ENCODE measurements at places on chromosomes 1 and 21.

GRCh38 chr21:18368205-18368604, 35.4 kb downstream of the TMPRSS15 start:
- no peak for DNase-seq

- DNase-seq = no peak
These were observed at the start of gene RBP7 for GRCh38 chr1:9996624-9997582. Gene RBP7 (plus strand): TSS chr1:9997228. CDS start chr1:9997259, 31 bp downstream.

DNA sequence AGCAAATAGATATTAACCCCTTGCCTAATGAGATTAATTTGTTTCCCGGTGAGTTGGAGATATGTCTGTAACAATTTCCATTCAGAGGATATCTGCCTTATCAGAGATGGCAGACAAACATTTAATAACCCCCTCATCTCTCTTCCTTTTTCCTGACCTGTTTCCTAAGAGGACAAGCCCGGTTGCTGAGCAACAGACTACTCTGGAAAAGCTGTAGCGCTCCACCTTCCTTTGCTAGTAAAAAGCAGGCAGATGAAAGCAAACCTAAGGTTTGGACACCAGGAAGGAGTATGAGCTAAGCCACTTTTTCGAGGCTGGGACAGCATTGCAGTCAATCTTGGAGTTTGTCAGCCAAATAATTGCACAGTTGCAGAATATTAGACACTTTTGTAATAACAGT, 82.4 kb downstream of the RGS21 start:
- no peak for DNase-seq

DNA sequence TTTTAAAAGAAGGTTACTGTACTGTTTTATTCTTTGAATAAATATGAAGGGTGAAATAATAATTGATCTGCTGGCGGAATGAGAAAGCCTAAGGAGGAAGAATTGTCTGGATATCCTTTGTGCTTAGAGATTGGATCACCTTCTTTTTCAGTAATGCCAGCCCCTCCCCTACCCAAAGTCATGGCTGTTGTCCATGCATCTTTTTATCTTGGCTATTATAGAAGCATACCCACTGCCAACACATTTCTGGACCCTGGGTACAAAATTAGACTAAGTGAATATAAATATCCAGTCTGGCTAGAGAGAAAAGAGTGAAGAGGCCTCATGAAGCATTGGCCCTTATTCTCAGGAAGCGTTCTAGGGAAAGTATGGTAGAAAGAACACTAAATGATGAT, 28.1 kb downstream of the AK4 start:
- DNase-seq = no peak

GRCh38 chr1:3790952-3791351, 5.3 kb downstream of the LRRC47 start:
- no peak for DNase-seq

- no peak for DNase-seq
These were observed 8.8 kb downstream of the TSEN15 start for GRCh38 chr1:184060316-184060715.

DNA sequence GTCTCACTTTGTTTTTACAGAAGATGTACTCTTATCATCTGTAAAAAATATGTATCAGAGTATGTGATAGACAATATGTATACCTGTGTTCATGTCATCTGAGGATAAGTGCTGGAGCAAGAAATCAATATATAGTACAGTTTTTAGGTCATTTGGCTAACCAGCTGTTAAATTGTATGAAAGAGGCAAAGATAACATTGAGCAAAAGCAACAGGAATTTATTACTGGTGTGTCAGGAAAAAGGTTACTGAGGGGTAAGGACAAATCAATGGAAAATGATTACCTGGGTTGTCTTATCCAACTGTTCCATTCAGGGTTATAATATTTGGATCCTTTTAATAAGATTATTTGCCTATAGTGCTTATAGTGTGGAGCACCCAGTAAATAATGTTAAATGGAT, 4.9 kb downstream of the HIPK1 start:
- no peak for DNase-seq

- no peak for DNase-seq
These were observed 15.0 kb upstream of the BARHL2 start for GRCh38 chr1:90732136-90732535.

- no peak for DNase-seq
These were observed 313.4 kb upstream of the FMN2 start for GRCh38 chr1:239778208-239778813.

GRCh38 chr1:156476501-156477298, 23.9 kb downstream of the MEF2D start:
- no peak for DNase-seq

DNA sequence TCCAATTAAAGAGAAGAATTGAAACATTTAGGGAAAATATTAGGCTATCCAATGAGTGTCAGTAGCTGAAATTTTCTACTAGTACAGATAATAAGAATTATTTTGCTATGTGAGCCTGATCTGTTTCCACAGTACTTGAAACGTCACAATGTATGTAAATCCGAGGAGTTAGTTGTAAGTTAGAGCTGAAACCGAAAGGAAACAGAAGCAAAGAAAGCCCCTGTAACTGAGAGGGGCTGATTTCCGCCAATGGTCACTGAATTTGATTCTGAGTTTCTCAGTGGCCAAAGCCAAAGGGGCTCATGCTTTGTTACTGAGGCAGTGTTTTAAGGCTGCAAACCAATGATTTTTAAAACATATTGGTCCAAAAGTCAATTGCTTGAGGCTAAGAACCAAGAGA, 168.3 kb upstream of the DUSP10 start:
- peak; percentile 77 for DNase-seq

DNA sequence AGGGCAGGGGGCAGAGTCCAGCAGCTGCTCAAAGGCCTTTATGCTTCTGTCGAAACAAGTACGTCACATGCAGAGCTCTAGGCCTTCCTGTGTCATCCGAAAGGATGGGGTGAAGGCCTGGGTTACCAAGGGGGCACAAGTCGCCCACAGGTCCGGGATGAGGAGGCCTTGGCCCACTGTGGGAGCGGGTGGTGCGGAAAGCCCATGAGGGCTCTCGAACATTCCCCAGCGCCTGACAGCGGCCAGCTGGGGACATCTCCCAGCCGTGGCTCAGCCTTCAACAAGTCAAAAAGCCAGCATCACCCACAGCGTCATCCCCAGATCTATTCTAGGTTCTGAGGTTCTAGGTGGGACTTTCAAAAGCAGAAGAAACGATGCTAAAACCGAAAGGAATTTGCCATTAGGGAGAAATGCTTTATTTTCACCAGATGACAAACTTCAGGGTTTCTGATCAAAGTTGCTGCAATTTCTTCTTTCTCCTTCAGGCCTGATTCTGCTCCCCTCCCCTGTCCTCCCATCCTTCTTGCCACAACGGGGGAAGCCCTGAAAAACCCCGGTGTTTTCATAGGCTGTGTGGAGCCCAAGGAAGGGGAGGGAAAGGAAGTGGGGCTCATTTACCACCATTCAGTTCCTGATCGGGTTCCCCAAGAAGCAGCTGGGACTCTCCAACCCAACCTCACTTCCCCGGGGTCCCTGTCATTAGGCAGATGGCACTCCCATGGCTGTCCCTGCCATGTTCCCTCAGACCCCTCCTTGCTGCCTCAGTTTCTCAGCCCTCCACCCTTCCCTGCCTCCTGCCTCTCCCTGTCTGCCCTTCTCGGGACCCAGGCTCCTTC, 17.6 kb downstream of the GPR137B start:
- DNase-seq = no peak

GRCh38 chr1:112172294-112172882, 182.9 kb upstream of the KCND3 start:
- peak; percentile 8 for DNase-seq

- DNase-seq = no peak
These were observed 505 bp upstream of the GNPAT start for GRCh38 chr1:231240531-231240882.

GRCh38 chr1:77977989-77978292, 931 bp downstream of the FUBP1 start:
- no peak for DNase-seq

GRCh38 chr1:243397613-243398321, 141.9 kb downstream of the SDCCAG8 start:
- DNase-seq = no peak

GRCh38 chr1:201769966-201770365, 59.0 kb upstream of the IPO9 start:
- DNase-seq = no peak

DNA sequence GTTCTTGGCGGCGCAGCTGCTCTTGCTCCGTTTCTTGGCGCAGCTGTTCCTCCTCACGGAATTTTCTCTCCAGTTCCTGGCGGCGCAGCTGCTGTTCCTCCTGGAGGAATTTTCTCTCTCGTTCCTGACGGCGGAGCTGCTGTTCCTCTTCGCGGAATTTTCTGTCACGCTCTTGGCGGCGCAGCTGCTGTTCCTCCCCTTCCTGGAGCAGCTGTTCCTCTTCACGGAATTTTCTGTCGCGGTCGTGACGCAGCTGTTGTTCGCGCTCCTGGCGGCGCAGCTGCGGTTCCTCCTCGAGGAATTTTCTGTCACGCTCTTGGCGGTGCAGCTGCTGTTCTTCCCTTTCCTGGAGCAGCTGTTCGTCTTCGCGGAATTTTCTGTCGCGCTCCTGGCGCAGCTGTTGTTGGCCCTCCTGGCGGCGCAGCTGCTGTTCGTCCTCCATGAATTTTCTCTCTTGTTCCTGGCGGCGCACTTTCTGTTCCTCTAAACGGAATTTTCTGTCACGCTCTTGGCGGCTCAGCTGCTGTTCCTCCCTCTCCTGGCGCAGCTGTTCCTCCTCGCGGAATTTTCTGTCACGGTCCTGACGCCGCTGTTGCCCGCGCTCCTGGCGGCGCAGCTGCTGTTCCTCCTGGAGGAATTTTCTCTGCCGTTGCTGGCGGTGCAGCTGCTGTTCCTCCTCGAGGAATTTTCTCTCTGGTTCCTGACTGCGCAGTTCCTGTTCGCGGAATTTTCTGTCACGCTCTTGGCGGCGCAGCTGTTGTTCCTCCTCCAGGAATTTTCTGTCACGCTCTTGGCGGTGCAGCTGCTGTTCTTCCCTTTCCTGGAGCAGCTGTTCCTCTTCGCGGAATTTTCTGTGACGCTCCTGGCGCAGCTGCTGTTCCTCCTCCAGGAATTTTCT, 7.0 kb downstream of the TCHH start:
- no peak for DNase-seq

DNA sequence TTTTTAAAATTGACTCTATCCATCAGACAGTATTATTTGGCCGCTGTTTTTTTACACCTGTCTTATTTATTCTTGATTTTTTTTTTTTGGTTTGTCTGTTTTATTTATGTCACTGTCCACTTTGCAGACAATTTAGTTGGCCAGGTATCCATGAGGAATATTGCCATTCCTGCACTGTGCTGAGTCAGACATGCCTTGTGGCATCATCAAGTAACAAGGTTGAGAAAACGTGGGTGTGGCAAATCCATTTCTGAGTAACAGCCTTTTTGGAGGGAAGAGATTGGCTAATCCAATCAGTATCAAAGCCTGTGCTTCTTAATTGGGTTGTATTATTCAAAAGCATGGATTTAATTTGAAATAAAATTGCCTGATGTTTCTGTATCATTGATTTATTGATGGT, 463.1 kb downstream of the USP25 start:
- no peak for DNase-seq

- no peak for DNase-seq
These were observed 140.8 kb upstream of the NBPF11 start for GRCh38 chr1:148292915-148293314.

DNA sequence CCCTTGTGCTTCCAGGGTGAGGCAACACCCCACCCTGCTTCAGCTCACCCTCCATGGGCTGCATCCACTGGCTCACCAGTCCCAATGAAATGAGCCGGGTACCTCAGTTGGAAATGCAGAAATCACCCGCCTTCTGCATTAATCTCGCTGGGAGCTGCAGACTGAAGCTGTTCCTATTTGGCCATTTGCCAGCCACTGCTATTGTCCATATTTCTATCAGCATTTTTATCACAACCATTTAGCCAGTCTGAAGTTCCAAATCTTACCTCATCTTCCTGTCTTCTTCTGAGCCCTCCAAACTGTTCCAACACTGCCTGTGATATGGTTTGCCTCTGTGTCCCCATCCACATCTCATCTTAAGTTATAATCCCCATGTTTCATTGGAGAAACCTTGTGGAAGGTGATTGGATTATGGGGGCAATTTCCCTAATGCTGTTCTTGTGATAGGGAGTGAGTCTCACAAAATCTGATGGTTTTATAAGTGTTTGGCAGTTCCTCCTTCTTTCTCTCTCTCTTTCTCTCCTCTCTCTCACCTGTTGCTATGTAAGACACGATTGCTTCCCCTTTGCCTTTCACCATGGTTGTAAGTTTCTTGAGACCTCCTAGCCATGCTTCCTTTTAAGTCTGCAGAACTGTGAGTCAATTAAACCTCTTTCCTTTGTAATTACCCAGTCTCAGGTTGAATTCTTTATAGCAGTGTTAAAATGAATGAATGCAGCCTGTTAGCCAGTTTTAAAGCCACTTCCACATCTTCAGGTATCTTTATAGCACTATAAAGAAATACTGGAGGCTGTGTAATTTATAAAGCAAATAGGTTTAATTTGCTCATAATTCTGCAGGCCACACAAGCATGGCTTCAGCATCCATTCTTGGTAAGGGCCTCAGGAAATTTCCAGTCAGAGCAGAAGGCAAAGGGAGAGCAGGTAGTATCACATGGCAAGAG, 203.5 kb downstream of the FCRL5 start:
- no peak for DNase-seq

DNA sequence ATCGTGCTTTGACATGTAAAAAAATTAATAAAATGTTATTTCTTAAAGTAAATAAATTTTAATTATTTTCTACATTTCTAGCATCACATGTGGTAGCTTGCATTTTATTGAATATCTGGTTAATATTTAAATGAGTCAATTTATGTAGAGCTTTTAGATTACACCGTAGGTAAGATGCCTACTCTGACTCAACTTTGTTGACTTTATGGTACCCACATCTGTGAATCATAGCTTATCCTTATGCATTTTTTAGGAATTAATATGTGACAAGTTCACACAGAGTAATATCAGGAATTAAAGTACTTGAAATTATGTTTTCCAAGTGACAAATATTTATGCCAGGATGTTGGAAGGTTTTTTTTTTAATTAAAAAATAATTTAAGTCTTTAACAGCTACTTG, 120.7 kb downstream of the LEPR start:
- DNase-seq = no peak

GRCh38 chr1:19363536-19364152, 51.5 kb downstream of the SLC66A1 start:
- no peak for DNase-seq

DNA sequence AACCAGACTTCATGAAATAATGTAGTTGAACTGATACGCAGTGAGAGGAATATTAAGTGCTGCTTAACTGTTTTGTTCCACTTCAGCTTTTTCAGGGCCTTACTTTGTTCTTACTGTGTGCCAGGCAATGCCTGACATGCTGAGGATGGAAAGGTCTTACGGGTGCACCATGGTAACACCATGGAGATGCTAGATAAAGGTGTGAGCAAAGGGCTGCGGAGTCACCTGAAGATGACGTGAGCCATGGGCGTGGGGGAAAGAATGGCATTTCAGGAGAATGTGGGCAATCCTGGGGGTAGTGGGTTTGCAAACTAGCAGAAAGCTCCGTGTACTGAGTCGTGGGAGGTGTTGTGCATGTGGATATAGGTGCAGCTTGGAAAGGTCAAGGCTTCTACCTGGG, 27.3 kb downstream of the MAN1C1 start:
- no peak for DNase-seq

DNA sequence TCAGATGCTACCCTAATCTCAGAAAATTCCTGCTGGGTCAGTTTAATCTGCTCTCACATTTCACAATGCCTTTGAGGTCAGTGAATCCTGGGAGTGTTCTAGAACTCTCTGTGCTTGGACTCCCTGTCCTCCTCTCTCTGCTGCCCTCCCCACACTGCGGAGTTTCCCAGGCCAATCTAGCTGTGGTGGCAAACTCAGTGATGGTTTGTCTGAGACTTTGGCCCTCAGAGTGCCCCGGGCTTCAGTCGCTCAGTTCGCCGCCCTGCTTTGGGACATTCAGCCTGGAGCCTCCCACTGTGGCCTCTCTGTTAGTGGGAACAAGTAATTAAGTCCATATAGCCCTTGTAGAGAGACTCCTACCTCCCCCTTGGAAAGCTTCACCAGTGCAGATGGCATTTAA, 7.1 kb downstream of the C1orf226 start:
- DNase-seq = no peak

All from MM.1S (cell line).